AG09309 (cell line): ENCODE measurements at places on chromosomes 11 and 22.

GRCh38 chr11:27363576-27364117 is 632 bp upstream of the CCDC34 start:
- DNase-seq: no peak

GRCh38 chr11:7512525-7513233 is 1.1 kb upstream of the PPFIBP2 start:
- DNase-seq: peak; percentile 33

DNA sequence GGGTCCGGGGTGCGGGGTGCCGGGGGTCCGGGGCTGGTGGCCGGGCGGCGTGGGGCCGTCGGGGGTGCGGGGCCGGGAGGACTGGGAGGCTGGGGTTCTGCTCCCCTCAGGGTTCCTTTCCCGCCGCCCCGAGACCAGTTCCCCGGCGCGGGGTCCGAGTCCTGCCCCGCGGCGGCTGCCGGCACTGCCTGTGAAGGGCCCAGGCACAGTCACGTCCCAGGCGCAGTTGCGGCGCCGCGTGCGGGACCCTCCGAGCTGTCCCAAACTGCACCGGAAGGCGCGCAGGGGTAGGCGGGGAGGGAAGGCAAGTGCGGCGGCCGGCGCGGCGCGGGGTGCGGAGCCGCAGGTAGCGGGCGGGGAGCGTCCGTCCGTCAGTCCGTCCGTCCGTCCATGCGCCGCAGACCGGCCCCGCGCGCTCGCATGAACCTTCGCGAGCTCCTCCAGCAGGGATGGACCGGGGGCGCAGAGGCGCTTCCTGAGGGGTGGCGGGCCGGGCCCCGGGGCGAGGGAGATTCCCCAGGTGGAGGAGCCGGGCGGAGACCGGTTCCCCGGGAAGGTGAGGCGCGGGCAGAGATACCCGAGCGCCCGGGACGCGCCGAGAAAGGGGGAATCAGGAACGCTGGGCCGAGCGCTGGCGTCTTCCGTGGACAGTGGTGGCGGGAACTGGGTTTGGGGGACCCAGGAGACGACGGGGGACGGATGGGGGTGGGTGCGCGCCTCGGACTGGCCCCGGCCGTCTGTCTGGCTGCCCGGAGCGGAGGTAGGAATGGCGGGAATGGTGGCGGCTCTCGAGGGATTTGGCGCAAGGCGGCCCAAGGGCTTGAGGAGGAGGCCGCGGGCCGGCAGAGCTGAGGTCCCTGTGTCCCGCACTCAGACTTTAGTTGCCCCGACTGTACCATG is 3.1 kb upstream of the ADORA2A start:
- DNase-seq: no peak

DNA sequence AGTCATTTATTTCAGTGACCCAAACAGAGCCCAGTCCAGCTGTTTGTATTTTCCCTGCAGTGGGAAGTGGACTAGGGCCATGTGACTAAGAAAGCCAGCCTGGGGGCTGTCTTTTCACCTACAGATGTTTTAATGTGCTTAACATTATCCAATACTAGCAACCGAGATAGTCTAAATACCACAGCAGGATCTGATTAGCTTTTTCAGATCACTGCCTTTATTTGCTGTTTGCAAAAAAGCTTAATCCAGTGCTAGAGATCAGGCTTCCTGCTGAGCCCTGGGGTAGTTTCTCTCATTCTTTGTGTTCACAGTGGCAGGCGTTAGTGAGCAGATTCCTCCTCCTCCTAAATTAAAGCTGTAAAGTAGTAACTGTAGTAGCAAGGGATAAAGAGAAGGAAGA is 35.0 kb downstream of the ZC3H12C start:
- peak; percentile 32 for DNase-seq

DNA sequence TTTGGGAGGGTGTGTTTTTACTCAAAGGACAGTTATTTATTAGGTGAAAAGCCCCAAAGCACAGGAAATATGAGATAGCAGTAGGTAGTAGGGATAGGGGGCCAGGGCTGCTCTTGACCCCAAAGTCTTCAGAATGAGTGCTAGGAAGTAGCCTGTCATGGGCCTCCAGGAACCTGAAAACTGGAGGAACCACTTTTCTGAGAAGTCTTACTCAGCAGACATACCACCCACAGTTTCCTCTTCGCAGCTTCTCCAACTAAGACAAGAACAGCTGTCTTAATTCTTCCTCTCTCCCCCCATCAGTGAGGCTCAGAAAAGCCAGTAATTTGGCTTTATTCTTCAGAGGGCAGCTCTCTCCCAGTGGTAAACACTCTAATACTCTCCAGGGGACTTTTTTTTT is 84.0 kb upstream of the CTSC start:
- DNase-seq: peak; percentile 5

GRCh38 chr22:33209930-33210784 is 152.0 kb upstream of the SYN3 start:
- DNase-seq: no peak

- no peak for DNase-seq
Measured at GRCh38 chr11:77206264-77207018, 78.4 kb downstream of the MYO7A start.

- no peak for DNase-seq
Measured at GRCh38 chr11:96332126-96332771, 10.7 kb downstream of the MAML2 start.

DNA sequence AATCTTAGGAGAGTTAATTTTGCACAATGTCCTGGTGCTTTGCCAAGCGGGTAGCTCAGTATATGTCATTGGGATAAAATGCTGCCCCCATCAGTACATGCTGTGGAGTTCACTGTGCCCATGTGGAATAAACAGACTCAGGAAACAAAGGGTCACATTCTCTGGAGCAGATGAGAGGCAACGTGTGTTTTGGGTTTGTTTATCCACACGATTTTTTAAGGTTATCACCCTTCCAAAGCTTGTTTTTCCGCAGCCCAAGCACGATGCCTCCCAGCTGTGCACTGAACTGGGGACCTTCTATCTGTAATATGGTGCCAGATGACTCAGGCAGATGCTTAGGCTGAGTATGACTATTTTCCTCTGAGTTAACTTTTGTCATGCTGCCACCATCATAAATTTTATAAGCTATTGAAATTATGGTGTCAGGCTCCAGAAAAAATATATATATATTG is 6.5 kb downstream of the OR4D6 start:
- no peak for DNase-seq

- no peak for DNase-seq
Measured at GRCh38 chr22:45802054-45802453, 130.4 kb downstream of the ATXN10 start.

GRCh38 chr11:108743851-108744250 is 79.0 kb downstream of the DDX10 start:
- no peak for DNase-seq
